Parietal lobe (tissue), 2 donors: ENCODE measurements at places on chromosomes 11 and 22. TPM values are rescaled to one million over a fixed set of nuclear protein-coding genes. Genes with fewer than 3 reads are reported as not detected.

Gene PKNOX2
- 13.1 TPM for total RNA-seq

Gene CRKL
- total RNA-seq: 53.5 TPM

Gene P2RY6
- not detected for total RNA-seq

Gene ACR
- not detected for total RNA-seq

Gene TSPAN18
- total RNA-seq: 21.9 TPM

Gene TLCD5
- 21.6 TPM for total RNA-seq

Gene UBQLNL
- 1.9 TPM for total RNA-seq

Gene OR51I2
- total RNA-seq: not detected

Gene OR2D2
- total RNA-seq: 2.2 TPM

Gene PDGFD
- total RNA-seq: 13.1 TPM

Gene TMEM132A
- 139 TPM for total RNA-seq

Gene NRIP3
- 8.8 TPM for total RNA-seq

Gene MMP27
- total RNA-seq: not detected

Gene APOL3
- total RNA-seq: 0.94 TPM

Gene TOP3B
- total RNA-seq: 49.1 TPM

Gene RNF141
- 55.4 TPM for total RNA-seq

Gene CASP5
- not detected for total RNA-seq

Gene DNAJB7
- not detected for total RNA-seq

Gene ACCS
- total RNA-seq: 32.2 TPM

Gene ELMOD1
- total RNA-seq: 127 TPM

Gene MS4A4A
- total RNA-seq: not detected

Gene GPHA2
- total RNA-seq: not detected

Gene SYT12
- total RNA-seq: 0.31 TPM

Gene CNGA4
- 0.63 TPM for total RNA-seq

Gene NAALADL1
- total RNA-seq: 2.2 TPM

Gene NRGN
- 1.9 TPM for total RNA-seq
